ENCODE measurements at places on chromosomes 5 and 9.

DNA sequence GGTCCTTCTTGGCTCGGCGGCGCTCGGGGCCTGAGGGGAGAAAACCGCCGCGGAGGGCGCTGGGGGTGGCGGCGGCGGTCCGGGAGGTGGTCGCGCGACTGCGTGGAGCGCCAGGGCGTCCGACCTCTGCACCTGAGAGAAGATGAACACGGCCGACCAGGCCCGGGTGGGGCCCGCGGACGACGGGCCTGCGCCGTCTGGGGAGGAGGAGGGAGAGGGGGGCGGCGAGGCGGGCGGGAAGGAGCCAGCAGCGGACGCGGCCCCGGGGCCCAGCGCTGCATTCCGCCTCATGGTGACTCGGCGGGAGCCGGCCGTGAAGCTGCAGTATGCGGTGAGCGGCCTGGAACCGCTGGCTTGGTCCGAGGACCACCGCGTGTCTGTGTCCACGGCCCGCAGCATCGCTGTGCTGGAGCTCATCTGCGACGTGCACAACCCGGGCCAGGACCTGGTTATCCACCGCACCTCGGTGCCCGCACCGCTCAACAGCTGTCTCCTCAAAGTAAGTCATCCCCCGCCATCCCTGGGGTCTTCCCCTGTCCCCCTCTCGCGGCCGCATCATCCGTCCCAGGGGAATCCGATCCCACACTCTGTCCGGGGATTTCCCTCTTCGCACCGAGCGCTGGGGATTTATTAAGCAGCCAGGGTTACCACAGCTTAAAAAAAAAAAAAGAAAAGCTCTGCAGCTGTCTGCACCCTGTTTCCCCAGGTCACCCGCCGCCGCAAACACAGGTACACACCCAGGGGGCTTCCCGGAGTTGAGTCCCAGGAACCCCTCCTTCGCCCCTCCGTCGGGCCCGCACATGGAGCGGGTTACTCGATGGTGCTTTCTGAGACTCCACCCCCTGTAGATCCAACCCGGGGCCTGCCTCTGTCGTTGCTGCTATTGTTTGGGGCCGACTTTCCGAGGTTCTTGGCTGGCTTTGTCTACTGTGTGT, at the start of gene GTF3C4:
Gene GTF3C4, plus strand, starts transcription at position 8 of the 935 bp plus-strand sequence. Its CDS starts 135 bp downstream, at position 143.
- DNase-seq, result peak; percentile 75

DNA sequence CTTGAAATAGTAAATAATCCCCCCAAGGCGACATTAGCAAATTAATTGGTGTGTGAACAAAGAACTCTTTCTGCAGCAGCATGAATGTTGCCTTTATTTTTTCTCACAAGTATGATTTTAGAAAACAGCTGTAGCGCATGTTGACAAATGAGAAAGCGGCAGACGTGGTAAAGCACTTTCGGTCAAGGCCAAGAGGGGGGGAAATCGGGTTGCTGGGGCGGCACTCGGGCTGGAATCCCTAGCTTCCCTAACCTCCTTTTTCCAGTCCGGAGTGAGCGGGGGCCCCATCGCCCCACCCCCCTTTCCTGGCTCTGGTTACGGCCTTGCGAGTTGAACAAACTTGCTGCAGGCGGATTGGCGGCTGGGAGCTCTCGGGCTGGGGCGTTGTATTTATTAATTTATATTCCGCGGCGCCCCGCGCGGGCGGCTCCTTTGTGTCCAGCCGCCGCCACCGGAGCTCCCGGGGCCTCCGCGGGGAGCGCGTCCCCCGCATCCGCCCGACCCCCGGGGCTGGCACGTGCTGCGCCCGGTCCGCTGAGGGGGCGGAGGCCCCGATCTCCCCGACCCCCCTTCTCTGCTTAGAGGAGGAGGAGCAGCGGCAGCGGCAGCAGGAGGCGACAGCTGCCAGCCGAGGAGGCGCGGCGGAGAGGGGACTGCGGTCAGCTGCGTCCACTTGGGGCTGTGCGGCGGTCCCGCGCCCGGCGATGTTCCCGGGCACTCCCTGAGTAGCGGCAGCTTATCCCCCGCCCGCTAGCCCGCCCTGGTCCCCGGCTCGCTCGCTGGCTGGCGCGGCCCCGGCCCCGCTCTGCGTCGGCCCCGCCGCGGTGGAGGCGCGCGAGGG, at the start of gene RHOBTB3:
Gene RHOBTB3, plus strand, starts transcription at position 607 of the 841 bp plus-strand sequence. CDS start 347 bp downstream, outside the sequence.
- peak; percentile 36 for DNase-seq

DNA sequence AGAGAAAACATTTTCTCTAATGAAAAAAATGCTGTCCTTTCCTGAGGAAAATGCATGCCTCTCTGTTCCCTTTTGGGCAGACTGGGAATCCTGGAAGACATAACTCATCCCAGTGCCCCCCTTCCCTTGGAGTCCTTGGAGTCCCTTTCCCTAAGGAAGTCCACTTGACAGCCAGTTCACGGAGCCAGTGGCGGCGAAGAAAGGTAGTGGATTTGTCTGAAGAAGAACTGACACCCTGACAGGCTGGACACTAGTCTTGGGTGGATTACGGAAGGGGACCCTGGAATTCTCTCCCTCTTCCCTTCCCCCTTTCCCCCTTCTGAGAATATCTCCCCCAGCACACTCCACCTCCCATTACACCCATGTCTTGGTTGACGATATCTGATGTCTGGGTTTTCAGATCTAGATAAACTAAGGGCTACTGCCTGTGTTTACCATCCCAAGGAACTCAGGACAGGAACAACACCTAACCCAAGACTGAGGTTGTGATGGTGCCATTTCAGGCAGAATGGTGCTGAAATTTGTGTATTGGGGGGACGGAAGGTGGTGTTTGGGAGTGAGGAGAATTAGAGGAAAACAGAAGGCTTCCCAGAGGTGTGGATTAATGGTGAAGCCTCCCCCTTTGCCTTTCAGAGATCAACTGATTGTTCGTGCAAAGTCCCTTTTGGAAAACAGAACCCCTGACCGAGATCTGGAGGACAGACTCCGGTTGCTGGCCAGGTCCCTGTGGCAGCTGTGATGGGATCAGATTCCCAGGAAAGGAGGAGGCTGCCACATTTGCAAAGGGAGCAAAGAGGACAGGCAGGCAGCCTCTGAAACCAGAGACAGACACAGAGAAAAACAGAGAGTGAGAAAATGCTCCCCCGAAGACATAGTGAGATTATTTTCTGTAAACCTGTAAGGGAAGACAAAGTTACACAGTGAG, 704 bp downstream of the SPARC start:
- DNase-seq, result no peak

DNA sequence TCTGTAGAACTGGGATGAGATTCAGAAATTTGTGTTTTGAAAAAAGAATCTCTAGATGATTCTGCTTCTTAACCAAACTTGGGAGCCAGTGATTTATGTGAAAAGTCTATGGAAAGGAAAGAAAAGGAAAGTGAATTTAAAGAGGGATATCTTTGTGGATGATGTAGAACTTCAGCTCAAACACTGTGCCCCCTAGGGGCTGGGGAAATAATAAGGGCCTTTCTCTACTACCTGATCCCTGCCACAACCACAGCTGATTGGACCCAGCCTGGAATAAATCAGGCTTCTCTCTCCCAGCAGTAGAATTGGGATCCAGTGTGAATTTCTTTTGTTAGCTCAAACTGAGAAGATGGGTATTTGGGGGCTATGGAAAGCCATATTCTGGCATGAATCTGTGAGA, 155.0 kb downstream of the PRELID2 start:
- no peak for DNase-seq

GRCh38 chr5:61575103-61575502, 243.0 kb downstream of the ZSWIM6 start:
- DNase-seq, result no peak
